Activated CD4-positive, alpha-beta T cell treated with anti-CD3 and anti-CD28 coated beads for 1 hour (primary cell): ENCODE measurements at places on chromosomes 2 and 18.

GRCh38 chr2:205868053-205868452, 185.8 kb downstream of the NRP2 start:
- DNase-seq = no peak

DNA sequence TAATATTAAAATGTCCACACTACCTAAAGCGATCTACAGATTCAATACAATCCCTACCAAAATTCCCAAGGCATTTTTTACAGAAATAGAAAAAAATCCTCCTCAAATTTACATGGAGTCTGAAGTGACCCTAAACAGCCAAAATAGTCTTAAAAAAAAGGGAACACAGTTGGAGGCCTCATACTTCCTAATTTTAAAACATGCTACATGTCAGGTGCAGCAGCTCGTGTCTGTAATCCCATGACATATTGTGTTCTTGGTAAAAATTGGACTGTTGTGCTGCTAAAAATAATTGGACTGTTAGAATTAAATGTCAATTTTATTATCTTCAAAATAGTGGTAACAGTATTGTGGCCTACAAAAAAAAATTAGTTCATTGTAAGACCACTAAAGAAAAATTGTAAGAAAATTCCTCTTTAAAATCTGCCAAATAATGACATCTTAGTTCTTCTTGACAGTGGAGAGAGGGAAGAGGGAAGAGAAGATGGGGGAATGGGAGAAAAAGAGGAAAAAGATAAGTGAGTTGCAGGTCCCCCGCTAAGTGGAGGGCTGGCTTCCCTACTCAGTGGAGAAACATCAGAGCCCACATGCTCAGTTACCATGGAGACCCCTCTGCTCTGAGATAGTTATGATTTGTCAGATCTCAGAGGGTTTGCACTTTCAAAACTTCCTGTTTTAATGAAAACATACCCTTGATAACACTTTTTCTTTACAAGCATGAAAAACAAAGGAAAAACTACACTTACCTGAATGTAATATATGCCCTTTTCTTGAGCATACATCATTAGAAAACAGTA, 46.5 kb downstream of the UNC50 start:
- DNase-seq = no peak

DNA sequence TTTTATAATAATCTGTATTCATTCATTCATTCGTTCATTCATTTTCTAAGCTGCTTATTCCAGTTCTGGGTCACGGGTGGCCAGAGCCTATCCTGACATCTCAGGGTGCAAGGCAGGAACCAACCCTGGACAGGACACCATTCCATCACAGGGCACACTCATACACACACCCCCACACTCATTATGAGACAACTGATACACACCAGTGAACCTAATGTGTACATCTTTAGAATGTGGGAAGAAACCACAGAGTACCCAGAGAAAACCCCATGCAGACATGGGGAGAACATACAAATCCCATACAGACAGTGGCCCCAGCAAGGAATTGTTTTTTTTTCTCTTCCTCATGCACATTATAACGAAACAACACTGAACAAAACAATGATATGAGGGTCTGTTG, 54.7 kb downstream of the RTN4 start:
- DNase-seq = no peak

GRCh38 chr18:41875094-41875780, 79.8 kb upstream of the PIK3C3 start:
- no peak for DNase-seq

- no peak for DNase-seq
These were observed 3.8 kb downstream of the PAX3 start for GRCh38 chr2:222294996-222295367.

DNA sequence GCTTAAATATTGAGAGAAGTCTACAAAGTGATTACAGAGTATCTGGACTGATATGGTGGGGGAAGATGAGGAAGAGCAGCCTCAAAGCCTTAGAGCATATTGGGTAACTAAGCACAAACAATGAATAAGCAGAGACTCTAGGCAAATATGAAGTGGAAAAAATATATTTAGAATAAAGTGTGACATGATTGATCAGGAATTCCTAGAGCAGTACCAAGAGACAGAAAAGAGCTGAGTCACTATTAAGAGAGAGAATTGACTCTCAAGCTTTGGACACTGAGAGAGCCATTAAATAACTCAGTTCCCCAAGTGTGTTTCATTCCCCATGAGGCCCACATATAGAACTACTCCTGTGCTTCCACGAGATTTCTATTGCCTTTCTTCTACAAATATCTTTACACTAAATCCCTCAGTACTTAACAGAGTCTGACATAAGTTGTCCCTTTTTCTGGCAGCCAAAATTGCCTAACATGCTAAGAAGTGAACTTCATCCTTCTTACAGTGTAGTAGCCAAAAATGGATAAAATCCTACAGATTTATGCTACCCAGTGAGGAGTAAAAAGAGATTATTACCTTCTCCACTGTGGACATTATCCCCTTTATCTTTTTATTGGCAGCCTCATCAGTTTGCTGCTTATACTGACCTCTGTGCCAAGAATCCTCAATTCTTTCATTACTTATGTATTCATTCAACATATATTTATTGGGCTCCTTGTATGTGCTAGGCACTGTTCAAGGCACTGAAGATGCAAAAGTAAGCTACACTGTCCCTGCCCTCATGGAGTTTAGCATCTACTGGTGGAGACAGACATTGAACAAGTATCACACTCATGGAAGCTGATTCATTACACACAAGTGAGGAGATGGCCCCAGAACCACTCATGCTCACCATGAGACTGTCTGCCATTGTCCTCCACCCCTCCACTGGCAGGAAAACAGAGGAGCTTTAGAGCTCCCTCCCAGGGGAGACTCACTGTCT, 45.4 kb downstream of the SLC40A1 start:
- no peak for DNase-seq

GRCh38 chr18:37529863-37530262, 35.7 kb downstream of the CELF4 start:
- DNase-seq = no peak

GRCh38 chr2:237403024-237403882, 10.7 kb downstream of the COL6A3 start:
- DNase-seq = no peak

DNA sequence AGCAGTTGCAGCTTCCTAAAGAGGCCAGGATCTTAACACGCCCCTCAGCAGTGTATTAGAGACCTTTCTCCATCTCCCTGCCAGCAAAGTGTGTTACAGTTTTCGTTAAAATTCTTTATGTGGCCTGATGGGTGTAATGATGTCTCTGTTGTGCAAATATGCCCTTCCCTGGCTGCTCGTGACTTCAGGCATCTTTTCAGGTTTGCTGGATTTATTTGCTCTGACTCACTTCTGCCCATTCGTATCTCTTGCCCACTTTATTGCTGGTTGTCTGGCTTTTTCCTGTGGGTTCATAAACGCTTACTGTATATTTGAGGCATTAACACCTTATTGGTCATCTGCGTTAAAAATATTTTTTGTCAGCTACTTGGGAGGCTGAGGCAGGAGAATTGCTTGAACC, 134.5 kb downstream of the ASB1 start:
- no peak for DNase-seq
